Stimulated activated CD4-positive, alpha-beta T cell treated with anti-CD3 and anti-CD28 coated beads, Interleukin-2, amount 100 ng/mL, for 24 hours (primary cell): ENCODE measurements at places on chromosomes 11 and 22.

GRCh38 chr11:119745776-119746535, 17.0 kb upstream of the NECTIN1 start:
- no peak for DNase-seq

DNA sequence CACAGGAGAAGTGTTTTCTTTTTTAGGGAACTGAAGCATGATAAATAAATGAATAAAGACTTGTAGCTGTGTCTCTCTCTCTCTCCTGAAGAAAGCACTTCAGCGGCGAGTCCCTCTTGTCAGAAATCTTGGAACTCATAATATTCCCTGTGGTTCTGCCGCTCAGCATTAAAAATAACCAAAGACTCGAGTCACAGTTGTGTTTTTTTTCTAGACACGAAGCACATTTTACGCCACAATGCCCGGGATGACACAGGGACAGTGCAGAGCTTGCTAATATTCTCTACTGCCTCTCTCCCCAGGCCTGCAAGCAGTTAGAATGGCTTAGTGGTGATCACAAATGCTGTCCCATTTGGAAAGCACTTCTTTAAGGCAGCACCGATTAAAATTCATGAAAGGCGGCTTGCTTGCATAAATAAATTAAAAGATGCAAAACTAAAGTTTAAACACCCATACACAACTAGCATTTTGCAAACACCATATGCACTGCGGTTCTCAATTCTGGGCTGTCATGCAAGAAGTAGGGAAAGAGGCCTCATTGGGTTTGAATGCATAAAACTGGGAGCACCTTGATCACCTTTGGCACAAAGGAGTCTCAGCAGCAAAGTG, 597.4 kb downstream of the SOX6 start:
- no peak for DNase-seq

DNA sequence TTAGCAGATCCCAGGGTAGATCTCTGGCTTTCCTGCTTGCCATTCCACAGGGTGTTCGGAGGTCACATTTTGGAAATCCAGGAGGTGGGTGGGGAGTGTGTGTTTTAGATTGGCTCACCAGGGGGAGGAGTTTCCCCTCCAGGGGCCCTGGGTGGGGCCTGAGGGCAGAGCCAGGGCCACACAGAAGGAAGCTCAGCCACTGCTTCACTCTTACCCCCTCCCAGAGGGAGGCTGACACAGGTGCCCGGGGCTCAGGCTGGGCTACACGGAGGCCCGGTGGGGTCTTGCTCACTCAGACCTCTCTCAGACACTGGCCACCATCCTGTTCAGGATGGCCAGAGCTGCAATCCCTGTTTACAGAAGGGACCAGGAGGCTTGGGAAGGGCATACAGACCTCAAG, 2.5 kb downstream of the WNT7B start:
- no peak for DNase-seq

GRCh38 chr11:102809971-102810370, 12.0 kb upstream of the MMP1 start:
- no peak for DNase-seq

DNA sequence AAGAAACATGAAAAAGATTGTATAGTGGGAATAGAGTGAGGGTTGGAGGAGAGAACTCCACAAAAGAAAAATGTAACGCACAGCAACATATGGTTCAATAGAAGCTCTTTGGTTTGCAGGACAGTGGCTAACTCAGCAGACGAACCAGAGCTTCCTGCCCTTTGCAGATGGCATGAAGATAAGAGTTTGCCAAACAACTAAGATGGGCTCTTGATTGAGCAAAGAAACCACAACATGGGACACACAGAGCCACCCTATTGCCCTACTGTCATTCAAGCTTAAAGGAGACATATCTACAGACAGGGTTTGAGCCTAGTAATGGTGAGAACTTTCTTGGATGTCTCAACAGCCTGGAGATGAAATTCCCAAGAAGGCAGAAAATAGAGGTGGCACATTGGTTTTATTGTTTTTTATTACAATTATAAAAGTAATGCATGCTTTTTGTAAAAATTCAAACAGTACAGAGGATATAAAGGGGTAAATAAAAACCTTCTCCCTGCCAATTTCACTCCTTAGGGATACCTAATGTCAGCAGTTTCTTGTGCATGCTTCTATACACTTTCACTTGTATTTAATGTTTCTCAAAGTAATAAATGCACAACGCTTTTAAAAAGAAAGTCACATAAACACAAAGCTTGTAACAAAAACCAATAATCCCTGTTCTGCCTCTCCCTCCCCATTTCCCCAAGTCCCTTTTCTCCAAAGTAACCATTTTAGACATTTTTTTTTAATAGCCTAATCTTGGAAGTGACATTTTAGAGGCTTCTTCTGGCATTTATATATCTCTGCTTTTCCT, 63.7 kb downstream of the COPB1 start:
- no peak for DNase-seq

DNA sequence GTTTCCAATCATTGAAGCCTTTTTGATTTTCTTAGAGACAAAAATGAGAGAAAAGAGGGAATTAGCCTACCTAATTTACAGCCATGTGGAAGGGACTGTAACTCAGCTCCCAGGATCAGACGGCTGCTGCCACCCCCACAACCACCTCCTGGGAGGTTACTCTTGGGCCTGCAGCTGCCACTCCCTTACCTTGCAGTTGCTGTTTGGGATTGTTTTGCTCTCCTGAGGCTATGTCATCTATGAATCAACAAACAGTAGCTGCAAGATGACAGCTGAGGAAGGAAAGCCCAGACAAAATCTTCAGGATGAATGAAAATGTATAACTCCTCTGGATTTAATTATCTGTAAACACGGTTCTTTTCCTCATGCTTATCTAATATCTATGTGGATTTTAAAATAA, 28.0 kb upstream of the ZC3H12C start:
- no peak for DNase-seq

GRCh38 chr11:80745416-80745815, 1304.6 kb upstream of the TENM4 start:
- DNase-seq, result no peak
